ENCODE measurements at places on chromosomes 3 and 15.
A peak's percentile ranks its signal among the peaks of the same experiment; 100 is the strongest.

GRCh38 chr3:149559525-149559924 is 85.0 kb downstream of the TM4SF4 start:
- DNase-seq, result no peak

DNA sequence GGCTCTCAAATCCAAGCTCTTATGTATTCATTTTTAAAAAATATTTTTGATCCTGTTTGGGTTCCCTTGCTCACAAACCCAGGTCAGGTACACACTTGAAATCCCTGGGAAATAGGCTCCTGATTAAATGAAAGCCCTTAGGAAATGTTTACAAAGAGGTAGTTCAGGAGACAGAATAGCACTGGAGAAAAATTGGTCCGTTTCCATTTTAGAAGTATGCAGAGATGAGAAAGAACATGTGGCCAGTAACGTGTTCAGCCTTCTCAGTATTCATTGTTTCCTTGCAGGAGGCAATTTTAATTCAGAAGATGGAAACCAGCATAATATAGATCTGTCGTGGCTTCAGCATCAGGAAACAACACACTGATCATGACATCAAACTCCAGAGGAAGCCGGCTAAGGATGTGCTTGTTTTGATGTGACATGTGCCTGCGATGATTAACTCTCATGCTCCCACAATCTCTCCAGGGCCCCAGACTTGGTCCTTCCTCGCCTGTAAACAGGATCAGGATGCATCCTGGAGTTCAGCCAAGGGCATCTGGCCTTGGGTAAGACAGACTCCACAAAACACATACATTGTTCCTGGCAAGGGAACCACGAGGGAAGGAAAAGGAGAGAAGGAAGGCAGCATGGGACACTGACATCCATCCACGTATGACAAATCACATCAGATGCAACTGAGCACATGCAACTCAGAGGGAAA is 350.5 kb upstream of the THBS1 start:
- no peak for DNase-seq

GRCh38 chr15:49279521-49280456 is 109.7 kb downstream of the GALK2 start:
- DNase-seq, result no peak

GRCh38 chr15:76898102-76898501 is 7.0 kb downstream of the SCAPER start:
- no peak for DNase-seq

DNA sequence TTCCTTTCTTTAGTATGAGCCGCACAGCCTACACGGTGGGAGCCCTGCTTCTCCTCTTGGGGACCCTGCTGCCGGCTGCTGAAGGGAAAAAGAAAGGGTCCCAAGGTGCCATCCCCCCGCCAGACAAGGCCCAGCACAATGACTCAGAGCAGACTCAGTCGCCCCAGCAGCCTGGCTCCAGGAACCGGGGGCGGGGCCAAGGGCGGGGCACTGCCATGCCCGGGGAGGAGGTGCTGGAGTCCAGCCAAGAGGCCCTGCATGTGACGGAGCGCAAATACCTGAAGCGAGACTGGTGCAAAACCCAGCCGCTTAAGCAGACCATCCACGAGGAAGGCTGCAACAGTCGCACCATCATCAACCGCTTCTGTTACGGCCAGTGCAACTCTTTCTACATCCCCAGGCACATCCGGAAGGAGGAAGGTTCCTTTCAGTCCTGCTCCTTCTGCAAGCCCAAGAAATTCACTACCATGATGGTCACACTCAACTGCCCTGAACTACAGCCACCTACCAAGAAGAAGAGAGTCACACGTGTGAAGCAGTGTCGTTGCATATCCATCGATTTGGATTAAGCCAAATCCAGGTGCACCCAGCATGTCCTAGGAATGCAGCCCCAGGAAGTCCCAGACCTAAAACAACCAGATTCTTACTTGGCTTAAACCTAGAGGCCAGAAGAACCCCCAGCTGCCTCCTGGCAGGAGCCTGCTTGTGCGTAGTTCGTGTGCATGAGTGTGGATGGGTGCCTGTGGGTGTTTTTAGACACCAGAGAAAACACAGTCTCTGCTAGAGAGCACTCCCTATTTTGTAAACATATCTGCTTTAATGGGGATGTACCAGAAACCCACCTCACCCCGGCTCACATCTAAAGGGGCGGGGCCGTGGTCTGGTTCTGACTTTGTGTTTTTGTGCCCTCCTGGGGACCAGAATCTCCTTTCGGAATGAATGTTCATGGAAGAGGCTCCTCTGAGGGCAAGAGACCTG is 13.2 kb downstream of the GREM1 start:
- peak; percentile 30 for DNase-seq

GRCh38 chr3:14423197-14423743 is 20.9 kb downstream of the SLC6A6 start:
- no peak for DNase-seq

GRCh38 chr3:138908846-138909245 is 38.1 kb downstream of the FOXL2 start:
- no peak for DNase-seq

DNA sequence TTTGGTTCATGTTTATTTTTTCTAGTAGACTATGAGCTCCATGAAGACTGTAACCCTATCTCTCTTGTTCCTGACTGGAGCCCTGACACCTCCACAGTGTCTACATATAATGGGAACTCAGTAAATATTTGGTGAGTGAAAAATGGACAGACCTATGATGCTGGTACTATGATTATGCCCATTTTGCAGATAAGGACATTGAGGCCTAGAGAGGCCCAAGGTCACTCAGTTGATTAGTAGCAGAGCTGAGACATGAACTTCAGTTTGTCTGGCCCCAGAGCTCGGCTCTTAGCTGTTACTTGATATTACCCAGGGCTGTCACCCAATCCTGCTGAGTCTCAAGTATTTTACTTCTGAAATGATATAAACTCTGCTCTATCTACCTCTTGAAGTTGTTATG is 5.5 kb downstream of the EFCAB12 start:
- no peak for DNase-seq

DNA sequence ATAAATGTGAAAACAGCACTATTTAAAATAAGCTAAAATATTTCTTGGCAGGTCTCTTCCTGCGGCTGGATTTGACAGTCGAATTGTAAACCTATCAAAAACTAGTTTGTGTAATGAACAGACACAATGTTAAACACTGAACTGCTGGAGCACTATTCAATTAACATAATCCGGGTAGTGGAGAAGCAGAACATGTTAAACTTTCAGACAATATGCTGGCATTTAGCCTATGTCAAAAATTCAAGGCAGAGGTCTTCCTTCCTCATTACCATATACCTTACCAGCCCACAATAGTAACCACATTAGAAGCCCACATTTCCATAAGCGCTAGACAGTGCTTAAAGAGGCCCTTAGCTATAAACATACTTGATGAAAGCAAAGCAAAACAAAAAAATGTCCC is 1042.9 kb downstream of the ROBO1 start:
- no peak for DNase-seq

GRCh38 chr3:31502803-31503221 is 29.9 kb upstream of the STT3B start:
- no peak for DNase-seq

DNA sequence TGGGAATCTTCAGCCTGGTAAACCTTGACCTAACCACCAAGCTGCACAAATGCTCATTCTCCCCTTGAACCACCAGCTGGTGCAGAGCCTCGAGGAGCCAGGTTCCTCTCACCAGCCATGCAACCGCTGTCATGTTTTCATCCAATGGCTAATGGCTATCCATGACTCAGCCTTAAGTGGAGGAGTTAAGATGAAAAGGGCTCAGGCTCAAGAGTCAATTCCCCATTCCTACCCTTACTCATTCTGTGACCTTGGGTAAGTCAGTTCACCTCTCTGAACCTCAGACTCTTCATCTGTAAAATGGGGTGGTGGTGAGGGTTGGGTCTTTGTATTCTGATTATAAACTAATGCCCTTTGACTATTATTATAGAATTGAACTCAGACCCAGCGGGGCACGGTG is 515.6 kb downstream of the SHQ1 start:
- no peak for DNase-seq

GRCh38 chr15:26771168-26771567 is 1.7 kb downstream of the GABRB3 start:
- DNase-seq, result no peak

DNA sequence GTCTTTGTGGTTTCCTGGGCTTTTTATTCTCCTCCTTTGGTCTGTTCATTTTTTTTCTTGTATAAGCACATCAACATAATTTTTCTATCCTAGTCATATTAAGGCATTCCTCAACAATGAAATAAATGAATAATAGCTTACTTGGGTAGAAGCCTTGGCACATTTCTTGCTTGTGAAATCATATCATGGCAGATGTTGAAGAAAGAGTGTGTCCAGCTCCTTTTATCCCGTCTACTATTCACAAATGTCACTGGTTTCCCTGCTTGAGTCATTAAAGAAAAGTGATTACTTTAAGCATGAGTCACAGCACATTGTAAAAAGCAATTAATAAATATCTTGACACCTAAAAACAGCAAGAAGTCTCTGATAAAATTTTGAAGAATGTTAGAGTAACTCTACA is 42.1 kb downstream of the MINAR1 start:
- DNase-seq, result no peak

Measured in D341Med (cell line).